Aorta (tissue), 5 donors: ENCODE measurements at places on chromosomes 5 and 9. TPM values are rescaled to one million over a fixed set of nuclear protein-coding genes. Genes with fewer than 3 reads are reported as not detected.

Gene NR2F1
- polyA plus RNA-seq: 0.72 TPM

Gene PCDHGB6
- 0.38 TPM for polyA plus RNA-seq

Gene TAS2R1
- not detected for polyA plus RNA-seq

Gene TRPM3
- polyA plus RNA-seq: 0.13 TPM

Gene FOXI1
- polyA plus RNA-seq: not detected

Gene ADGRD2
- polyA plus RNA-seq: not detected

Gene WNT8A
- not detected for polyA plus RNA-seq

Gene GBGT1
- 5.5 TPM for polyA plus RNA-seq

Gene ENG
- polyA plus RNA-seq: 46.1 TPM

Gene CCDC183
- 0.50 TPM for polyA plus RNA-seq

Gene C9
- polyA plus RNA-seq: not detected

Gene SPINK13
- not detected for polyA plus RNA-seq

Gene ACOT12
- not detected for polyA plus RNA-seq

Gene TGFBI
- 83.3 TPM for polyA plus RNA-seq

Gene TDRD7
- 10.0 TPM for polyA plus RNA-seq

Gene OGN
- 803 TPM for polyA plus RNA-seq

Gene ADAMTS6
- polyA plus RNA-seq: 1.5 TPM

Gene ADAMTS19
- 0.79 TPM for polyA plus RNA-seq

Gene RMND5B
- polyA plus RNA-seq: 38.9 TPM

Gene C9orf72
- polyA plus RNA-seq: 5.5 TPM

Gene BSPRY
- polyA plus RNA-seq: 0.18 TPM

Gene OR1J2
- polyA plus RNA-seq: not detected

Gene CBY3
- not detected for polyA plus RNA-seq

Gene FBP1
- polyA plus RNA-seq: 87.4 TPM
